Foreskin keratinocyte (primary cell): ENCODE measurements at places on chromosomes 16 and 17.

- DNase-seq = no peak
Observed at GRCh38 chr16:68128577-68129305, 43.6 kb downstream of the NFATC3 start.

GRCh38 chr17:73465130-73465952 is 153.5 kb upstream of the CDC42EP4 start:
- no peak for DNase-seq

DNA sequence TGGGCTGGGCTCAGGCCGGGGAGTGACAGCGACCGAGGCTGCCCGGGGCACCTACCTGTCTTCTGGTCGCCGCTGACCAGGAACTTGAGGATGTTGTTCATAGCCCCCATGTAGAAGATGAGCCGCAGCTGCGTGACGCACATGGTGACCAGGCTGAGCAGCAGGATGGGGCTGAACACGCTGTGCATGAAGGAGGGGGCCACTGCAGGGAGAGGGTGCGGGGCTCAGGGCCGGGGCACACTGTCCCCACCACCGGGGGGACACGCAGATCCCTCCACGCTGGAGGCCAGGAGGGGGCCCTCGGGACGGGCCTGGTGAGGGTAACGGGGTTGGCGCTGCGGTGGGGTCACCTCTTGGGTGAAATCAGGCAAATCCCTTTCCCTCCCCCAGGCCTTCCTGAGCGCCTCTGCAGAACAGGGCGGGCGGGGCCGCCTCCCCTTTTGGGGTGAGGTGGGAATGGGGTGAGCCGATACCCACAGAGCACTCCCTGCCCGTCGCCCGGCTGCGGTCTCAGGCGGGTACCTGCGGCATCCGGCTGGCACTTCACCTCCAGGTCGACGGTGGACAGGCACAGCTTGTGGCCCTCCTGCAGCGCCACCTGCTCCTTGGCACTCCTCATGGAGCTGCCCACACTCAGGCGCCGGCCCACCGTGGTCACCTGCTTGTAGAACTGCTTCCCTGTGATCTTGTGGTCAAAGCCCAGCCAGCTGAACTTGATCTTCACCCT is 28.3 kb upstream of the PITPNA start:
- no peak for DNase-seq

DNA sequence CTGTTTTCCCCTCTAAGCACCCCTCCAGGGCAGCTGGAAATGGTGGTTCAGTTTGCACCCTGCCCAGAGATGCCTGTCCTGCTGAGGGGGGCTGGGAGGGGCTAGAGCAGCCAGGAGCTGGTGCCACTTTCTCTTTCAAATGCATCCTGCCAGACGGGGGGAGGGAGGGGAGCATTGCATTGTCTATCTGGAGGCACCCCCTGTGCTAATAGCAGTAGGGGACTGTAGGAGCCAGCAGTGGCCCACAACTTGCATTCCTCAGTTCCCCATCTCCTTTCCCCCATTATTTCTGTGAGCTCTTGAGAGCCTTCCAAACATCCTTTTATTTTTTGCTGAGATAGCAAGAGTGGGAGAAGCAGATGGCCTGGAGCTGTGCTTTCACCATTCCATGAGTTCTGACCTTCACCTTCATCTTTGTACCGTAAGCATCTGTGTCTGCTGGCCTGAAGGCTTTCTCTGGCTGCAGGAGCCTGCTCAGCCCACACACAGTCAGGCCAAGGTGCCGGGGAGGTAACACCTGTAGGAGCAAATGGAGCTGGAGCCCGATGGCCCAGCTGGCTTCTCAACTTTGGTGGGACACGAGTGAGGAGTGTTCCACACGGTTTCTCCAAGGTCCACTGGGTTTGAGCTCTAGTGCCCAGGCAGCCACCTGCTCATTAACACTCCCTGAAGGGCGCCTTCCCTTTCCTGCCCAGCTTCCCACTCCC is 5.2 kb downstream of the WFDC1 start:
- DNase-seq = no peak

- no peak for DNase-seq
Observed at GRCh38 chr17:16439811-16440351, 24.5 kb downstream of the TRPV2 start.
